ENCODE measurements at places on chromosomes 6 and 20.

DNA sequence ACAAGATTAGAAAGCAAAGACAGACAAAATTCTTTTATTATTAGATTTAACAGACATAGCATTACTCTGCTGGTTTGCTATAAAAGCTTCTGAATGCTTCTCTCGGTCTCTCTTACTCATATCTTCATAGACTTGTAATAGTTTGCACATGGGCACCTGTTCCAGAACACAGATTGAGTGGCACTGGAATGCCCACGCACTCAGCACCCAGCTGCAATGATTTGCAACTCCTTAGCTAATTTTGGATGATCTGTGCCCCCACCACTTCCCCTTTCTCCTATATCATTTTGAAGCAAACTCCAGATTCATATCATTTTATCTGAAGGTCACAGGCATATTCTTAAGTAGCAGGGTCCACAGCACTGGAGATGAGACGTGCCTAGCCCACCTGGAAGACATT is 148.8 kb downstream of the CFAP61 start:
- DNase-seq: no peak

DNA sequence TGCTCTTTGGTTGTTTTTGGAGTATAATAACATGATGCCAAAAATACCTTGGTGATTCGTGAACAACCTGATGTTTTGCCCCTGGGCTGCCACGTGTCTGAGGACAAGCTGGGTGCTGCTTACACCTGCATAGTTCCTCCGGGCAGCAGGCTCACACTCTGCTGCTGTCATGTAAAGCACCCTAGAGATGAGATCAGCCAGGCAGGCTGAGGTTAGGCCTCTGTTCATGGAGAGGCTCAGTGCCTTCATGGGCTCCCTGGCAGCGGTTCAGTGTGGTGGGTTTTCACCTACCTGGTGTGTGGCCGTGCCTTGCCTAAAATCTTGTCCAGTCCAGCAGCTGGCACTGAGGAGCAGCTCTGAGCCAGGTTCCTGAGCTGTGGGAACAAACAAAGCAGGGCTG is 60.1 kb upstream of the TAGAP start:
- DNase-seq: no peak

- DNase-seq: peak; percentile 43
Observed at GRCh38 chr6:14046476-14047068, 71.0 kb upstream of the CD83 start.

- DNase-seq: no peak
Observed at GRCh38 chr20:50610212-50610718, 81.1 kb downstream of the RIPOR3 start.

Measured in GM18507 (cell line).